ENCODE measurements at places on chromosomes 1 and 21.

DNA sequence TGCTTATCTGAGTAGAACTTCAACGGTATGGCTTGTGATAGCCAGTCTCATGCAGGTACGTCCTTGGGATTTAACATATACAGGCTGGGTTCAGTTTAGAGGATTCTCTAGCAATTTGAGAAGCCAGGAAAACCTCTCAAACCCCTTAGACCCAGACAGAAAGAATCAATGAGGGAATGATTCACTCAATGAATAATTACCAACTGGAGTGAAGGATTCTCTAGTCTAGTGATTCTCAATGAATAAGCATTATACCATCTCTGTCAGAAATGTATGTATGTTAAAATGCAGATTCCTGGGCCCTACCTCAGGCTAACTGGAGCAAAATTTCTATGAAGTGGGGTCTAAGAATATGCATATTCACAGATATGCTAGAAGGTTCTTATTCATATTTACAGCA is 54.5 kb upstream of the APP start:
- DNase-seq, result no peak

DNA sequence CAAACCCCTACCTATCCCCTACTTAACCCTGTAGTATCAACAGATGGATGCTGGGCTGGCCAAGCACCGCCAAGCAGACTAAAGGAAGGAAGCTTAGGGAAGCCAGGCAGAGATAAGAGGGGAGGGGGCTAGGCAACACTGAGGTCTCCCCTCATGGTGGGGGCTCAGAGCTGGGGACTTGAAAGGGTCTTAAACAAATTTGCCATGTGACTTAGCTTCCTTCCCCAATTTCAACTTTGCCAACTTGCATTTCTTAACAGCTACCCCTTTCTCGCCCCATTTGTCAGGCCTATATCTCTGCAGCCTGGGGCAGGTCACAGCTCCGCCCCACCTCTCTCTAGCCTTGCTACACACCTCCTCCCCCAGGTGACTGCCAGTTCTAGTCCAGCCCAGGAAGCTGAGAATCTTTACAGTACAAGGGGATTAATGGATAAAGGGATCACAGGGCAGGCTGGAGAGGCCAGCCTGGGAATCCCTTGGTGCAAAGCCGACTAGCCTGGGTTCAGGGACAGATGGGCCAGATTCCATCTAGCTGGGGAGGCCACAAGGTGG is 3.4 kb downstream of the KIF21B start:
- DNase-seq, result no peak

- no peak for DNase-seq
Observed at GRCh38 chr1:40965531-40965930, 14.0 kb upstream of the CTPS1 start.

GRCh38 chr1:168227620-168228019 is 1.8 kb downstream of the SFT2D2 start:
- DNase-seq, result no peak

GRCh38 chr21:34528131-34528561 is 16.1 kb upstream of the KCNE1 start:
- peak; percentile 66 for DNase-seq

DNA sequence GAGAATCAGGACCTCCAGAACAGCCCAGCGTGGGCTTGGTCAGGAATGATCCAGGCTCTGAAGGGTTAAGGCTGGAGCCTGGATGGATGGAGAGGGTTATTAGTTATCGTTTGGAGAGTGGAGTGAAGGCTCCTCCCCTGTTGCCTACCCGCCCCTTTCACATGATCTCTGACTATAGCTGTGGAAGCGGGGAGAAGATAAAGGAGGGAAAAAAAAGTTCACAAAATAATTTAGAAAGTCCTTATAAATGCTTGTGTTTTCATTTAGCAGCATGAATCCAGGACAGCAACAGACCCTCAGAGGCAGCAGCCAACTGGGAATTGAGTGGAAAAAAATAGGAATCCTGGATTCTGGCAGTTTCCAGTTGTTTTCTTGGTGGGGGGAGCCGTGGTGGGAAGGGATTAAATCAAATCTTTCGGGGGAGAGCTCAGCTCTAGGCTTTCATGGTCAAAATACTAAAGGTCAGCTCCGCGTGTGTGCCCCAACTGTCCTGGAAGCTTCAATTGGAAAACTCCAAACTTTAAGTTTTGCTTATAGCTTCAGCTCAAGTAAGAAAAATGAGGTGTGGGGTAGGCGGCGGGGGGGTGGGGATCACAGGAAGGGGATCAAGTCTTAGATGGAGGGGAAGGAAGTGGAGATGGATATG is 595 bp upstream of the DDR2 start:
- DNase-seq, result peak; percentile 83

DNA sequence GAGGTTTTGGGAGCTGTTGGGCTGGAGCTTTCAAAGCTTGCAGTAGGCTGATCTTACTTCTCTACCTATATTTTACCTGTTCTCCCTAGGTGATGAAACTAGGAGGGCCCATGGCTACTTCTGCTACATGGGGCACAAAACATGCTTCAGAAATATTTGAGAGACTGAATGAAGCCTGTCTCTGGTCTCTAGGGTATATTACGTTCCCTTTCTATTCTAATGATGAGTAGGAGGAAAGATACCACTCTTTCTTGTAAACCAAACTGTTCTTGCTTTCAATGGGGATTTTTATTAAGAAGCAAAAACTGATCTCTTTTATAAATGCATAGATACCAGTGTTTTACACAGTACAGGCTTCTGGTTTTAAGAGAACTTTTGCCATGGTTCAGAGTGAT is 103.1 kb downstream of the GALNT2 start:
- DNase-seq, result no peak

DNA sequence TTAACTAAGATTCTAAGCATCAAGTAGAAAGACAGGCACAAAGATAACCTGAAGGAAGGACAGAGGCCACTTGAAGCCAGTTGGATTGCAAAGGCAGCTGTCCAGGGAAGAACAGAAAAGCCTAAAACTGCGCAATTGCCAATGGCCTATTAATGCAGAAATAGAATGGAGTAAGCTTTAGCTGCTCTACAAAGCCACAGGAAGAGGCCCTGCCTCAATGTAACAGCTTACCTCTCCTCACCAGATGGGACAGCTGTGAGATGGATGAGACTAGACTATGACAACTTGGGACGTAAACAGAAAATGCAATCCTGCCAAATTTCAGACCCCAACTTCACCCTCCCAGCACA is 176.5 kb downstream of the EIF4G3 start:
- DNase-seq, result no peak

GRCh38 chr1:106249365-106249764 is 807.1 kb upstream of the PRMT6 start:
- DNase-seq, result no peak

DNA sequence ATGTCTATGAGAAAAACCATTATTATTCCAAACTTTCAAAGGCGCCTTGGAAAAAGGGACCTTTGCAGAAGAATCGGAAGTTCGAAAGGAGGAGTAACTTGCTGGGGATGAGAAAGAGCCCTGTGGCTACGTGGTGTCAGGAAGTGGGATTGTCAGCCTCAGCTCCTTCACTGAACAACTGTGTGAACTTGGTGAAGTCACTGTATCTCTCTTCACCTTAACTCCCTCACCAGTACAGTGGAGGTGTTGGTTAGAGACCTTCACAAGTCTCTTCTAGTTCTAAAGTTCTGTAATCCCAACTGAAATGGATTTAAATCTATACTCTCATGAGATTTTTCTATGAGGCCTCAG is 285.6 kb downstream of the CACNA1E start:
- no peak for DNase-seq

- DNase-seq, result peak; percentile 9
Observed at GRCh38 chr1:40243351-40243750, 4.4 kb upstream of the TMCO2 start.

- no peak for DNase-seq
Observed at GRCh38 chr1:150559656-150560010, 10.4 kb downstream of the ADAMTSL4 start.

GRCh38 chr1:38361566-38361965 is 315.0 kb upstream of the POU3F1 start:
- no peak for DNase-seq

DNA sequence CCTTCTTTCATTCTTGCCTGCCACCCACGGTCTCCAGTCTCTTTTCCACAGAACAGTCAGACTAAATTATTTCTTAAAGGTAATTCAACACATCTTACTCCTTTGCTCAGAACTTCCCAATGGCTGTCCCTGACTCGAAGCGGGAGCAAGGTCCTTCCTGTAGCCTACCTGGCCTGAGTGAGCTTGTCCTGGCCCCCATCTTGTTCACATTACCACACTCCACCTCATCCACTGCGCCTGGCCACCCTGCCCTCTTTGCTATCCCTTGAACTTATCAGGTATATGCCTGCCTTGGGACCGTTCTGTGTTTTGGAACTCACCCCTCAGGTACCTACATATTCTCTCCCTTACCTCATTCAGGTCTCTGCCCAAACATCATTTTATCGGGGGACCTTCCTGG is 13.3 kb upstream of the GLIS1 start:
- no peak for DNase-seq

GRCh38 chr1:12711536-12711935 is 4.4 kb upstream of the AADACL3 start:
- peak; percentile 75 for DNase-seq

DNA sequence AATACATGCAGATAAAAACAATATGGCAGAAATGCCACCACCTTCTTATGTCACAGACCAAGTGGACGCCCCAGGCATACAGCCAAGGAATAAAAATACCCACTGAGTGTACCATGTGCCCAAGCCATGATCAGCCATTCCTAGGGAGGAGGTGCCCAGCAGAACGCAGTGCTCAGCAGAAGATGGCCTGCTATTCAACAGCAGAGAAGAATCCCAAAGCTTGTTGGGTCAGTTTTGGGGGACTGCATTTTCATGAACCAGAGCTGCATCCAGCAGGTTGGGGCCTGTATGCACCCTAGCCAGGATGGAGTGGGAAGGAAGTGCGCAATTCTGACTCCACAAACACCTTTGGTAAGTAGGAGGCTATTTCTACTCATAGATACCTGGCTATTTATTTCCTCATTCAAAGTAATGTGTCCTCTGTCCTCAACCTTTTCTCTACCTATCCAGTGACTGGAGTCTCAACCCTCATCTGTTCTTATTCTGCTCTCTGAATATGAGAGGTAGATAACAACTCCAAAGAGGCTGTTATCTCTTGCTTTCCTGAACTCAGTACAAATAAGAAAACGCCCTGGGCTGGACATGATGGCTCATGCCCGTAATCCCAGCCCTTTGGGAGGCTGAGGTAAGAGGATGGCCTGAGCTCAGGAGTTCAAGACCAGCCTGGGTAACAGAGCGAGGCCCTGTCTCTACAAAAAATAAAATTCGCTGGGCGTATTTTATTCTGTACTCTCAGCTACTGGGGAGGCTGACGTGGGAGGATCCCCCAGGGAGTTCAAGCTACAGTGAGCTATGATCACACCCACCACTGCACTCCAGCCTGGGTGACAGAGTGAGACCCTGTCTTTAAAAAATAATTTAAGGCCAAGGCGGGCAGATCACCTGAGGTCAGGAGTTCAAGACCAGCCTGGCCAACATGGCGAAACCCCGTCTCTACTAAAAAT is 2.5 kb upstream of the PLEKHM2 start:
- DNase-seq, result no peak

DNA sequence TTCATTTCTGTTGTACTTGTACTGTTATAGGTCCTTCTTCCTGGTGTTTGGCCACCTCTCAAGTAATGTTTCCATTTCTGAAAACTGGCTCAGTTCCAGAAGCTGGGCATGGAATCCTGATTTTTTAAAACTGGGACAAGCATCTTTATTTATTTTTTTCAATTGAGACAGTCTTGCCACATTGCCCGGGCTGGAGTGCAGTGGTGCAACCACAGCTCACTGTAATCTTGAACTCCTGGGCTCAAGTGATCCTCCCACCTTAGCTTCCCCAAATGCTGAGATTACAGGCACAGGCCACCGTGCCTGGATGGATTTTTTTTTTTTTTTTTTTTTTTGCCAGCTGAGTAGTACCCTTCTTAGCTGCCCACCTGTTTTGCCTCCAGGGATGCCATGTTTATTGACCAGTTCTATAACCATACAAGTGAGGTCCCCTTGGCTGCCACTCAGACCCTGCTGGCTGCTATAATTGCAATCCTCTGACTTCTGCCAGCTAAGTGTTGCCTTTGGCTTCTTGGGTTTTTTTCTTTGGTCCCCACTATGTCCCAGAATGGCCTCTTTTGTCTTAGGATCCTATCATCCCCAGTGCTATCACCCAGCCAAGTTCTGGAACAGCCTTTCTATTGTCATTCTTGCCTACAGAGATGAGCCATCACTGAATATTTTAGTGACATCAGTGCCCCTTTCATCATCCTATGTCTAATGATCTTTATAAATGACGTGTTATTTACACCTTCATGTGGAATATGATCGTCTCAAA is 3.9 kb upstream of the DIP2A start:
- no peak for DNase-seq

DNA sequence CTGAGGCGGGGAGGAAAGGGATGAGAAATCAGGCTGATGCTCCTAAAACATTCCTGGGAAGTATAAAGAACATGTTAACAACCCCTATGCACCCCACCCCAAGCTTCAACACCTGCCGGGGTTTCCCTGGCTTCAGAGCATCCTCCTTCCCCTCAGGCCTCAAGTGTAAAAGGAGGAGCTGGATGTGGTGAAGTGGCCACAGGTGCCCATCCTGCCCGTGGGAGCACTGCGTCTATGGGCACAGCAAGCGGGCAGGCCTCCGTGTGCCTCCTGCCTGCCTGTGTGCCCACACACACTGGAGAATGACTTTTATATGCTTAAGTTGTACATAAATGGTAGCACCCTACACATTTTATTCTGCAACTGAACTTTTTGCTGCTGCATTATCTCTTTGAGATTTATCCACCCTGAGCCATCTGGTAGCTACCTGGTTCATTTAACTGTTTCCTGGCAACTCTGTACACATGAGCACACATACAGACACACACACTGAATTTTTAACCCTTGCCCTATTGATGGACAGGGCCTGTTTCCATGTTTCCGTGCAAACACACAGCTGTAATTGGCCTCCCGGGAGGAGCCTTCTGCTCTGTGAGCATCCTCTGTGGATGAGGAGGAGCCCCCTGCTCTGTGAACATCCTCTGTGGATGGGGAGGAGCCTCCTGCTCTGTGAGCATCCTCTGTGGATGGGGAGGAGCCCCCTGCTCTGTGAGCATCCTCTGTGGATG is 13.4 kb upstream of the FTCD start:
- no peak for DNase-seq

DNA sequence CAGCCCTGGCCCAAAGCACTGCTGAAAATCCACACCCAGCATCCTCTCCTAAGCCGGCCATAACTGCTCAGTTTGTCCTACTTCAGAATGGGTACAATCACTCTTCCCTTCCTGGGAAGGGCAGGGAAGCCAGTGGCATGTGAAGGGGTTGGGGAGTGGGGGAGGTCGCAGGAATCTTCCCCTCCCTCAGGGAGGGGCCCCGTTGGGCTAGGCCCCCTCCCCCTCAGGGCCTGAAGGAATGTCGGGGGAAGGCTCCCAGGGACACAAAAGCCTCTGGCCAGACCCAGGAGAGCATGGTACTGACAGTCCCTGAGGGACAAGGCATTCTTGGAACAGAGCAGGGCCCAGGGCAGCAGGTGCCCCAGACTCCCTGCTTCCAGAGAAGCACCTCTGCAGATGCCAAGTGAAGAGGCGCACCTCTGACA is 1.2 kb downstream of the ELOVL1 start:
- DNase-seq, result no peak

DNA sequence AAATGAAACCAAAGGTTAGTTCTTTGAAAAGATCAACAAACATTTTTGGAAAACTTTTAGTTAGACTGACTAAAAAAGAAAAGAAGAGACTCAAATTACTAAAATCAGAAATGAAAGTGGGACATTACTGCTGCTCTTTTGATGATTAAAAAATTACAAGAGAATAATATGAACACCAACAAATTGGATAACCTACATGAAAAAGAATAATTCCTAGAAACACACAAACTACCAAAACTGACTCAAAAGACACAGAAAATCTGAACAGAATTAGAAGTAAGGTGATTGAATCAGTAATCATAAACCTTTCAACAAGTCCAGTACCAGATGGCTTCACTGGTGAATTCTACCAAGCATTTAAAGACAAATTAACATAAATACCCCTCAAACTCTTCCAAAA is 5.6 kb downstream of the KIFAP3 start:
- DNase-seq, result no peak

Data from fibroblast of upper back skin (primary cell).